ENCODE measurements at places on chromosomes 4 and X.

DNA sequence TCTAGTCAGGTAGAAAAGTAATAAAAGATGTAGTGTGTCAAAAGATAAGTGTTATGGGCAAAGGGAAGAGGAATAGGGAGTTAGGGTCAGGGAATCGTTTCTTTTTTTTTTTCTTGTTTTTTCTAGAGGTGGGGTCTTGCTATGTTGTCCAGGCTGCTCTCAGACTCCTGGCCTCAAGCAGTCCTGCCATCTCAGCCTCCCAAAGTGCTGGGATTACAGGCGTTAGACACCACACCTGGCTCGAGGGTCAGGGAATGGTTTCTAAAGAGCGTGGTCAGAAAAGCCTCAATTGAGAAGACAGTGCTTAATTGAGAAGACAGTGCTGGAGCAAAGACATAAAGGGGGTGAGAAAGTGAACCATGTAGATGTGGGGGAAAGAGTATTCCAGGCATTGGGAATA lies 19.1 kb downstream of the SMARCAD1 start:
- no peak for DNase-seq

- no peak for DNase-seq
These were observed 91.4 kb upstream of the TTC29 start for GRCh38 chr4:147037069-147037468.

- no peak for DNase-seq
These were observed 119.0 kb upstream of the SLC6A14 start for GRCh38 chrX:116317409-116317808.

- DNase-seq = no peak
These were observed 72.1 kb downstream of the BEND4 start for GRCh38 chr4:42080306-42080705.

- DNase-seq = no peak
These were observed 114.3 kb downstream of the GABRB1 start for GRCh38 chr4:47145630-47146029.

- DNase-seq = no peak
These were observed 358.4 kb downstream of the PPP3CA start for GRCh38 chr4:100988876-100989275.

DNA sequence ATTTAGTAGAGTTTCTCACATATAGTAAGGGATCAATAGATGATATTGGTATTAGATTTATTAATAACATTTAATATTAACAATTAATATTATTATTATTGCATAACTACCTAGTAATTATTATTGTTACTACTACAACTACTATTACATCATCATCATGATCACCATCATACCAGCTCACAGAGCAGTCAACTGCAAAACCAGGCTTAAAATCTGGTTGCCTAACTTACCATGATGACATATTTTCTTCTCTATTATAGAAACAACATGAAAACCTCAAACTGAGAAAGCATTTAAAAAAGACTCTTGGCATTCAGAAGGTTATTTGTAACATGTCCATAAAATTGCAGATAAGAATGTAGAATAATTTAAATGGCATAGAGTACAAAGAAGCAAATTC lies 247.0 kb upstream of the TTC29 start:
- DNase-seq = no peak

- DNase-seq = no peak
These were observed 22.6 kb downstream of the L1CAM start for GRCh38 chrX:153863251-153863991.

GRCh38 chr4:145819853-145820181 lies 118.8 kb downstream of the ZNF827 start:
- DNase-seq = no peak

GRCh38 chr4:138512756-138513155 lies 270.6 kb upstream of the SLC7A11 start:
- DNase-seq = no peak

GRCh38 chrX:115112411-115112810 lies 76.8 kb upstream of the RBMXL3 start:
- no peak for DNase-seq
